Muscle of back (tissue), 13 donors: ENCODE measurements at places on chromosomes 7 and 10. TPM values are rescaled to one million over a fixed set of nuclear protein-coding genes. Genes with fewer than 3 reads are reported as not detected.

ITPRID1 gene
- polyA plus RNA-seq: 1.1 TPM

CRPPA gene
- polyA plus RNA-seq: 4.6 TPM

- DNase-seq: peak; percentile 18
These were observed at the start of gene ATRNL1 for GRCh38 chr10:115093286-115093775. Gene ATRNL1 (plus strand): TSS chr10:115093365. CDS start chr10:115093751, 386 bp downstream.

GRCh38 chr7:151682831-151683614, 163.3 kb upstream of the RHEB start:
- DNase-seq: no peak

DNA sequence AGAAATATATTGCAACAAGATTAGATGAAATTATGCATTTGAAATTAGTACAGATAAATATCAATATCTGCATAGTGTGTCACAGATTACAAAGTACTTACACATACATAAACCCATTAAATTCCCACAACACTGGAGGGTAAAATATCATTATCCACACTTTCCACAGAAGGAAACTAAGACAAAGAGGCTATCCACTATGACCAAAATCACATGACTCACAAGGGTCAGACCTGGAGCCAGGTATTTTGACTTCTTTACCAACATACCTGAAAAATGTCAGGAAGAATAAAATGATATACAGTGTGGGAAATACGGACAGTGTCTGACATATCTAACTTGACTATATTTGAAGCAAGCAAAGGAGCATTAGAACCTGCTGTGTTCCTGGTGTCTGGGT, 34.1 kb downstream of the HYCC1 start:
- DNase-seq: no peak

- no peak for DNase-seq
These were observed 5.4 kb downstream of the COL13A1 start for GRCh38 chr10:69807122-69807521.

- DNase-seq: no peak
These were observed 72.5 kb downstream of the C10orf90 start for GRCh38 chr10:126598009-126598408.

- DNase-seq: no peak
These were observed 121.4 kb downstream of the CAMK1D start for GRCh38 chr10:12470719-12471118.

GRCh38 chr10:18616337-18616736, 35.0 kb downstream of the NSUN6 start:
- DNase-seq: no peak

DNA sequence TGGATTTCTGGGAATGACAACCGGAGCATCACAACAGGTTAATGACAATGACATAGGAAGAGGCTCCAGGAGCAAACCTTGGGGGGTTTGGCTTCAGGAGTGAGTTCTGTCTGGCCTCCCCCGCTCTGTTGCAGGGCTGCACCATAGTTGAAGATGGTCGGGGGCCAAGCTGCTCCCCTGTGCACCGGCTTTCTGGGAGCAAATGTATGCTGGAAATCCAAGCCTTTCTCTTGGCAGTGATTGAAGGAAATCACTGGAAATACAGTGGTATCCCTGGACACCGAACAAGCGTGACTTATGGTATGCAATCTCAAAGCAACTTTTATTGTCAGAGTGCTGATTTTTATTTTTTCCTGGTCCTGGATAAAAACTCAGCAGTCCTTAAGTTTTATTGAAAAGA, 251.9 kb upstream of the ZNF32 start:
- no peak for DNase-seq

DNA sequence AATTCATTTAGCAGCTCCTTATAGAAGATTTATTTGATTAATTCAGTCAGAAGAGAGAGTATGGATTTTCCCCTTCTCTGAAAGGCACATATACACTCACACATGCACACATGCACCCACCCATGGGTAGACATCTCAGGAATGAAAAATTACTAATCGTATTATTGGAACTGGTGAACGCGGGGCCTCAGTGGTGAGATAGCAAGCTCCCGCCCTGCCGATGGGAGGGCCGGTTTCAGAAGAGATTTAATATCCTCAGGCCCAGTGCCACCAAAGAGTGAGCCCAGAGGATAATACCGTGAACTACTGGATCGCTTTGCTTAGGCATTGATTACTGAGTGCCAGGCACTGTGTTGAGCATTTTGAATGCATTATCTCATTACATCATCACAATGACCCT, 38.0 kb upstream of the EMX2 start:
- DNase-seq: no peak
